Thymus (tissue), 14 donors: ENCODE measurements at places on chromosomes 2 and 18. TPM values are rescaled to one million over a fixed set of nuclear protein-coding genes. Genes with fewer than 3 reads are reported as not detected.

DNA sequence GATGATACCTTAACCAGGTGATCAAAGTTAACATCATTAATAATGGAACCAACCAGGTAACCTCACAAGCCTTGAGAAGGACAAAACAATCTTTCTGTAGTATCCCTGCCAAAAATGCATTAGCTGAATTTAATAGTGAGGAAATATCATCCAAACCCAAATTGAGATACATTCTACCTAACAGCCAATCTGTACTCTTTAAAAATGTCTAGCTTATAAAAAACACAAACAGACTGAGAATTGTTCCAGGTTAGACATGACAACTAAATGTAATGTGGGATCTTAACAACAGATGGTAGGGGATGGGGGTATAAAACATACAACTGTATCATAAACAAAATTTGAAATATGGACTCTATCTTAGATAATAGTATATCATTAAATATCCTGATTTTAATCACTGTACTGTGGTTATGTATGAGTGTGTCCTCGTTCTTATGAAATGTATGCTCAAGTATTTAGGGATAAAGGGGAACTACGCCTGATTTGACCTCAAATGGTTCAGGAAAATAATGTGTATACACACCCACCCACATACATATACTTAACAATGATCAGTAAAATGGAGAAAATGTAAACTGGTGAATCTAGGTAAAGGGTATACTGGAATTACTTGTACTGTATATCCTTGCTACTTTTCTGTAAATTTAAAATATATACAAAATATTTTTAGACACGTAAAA, 1.7 kb downstream of the FANCL start:
- H3K36me3 ChIP-seq = no peaks in the 10 kb centered on the region
- H3K27me3 ChIP-seq = no peaks in the 10 kb centered on the region
- peaks cover 3% of the 10 kb centered on the region for H3K4me1 ChIP-seq
- H3K27ac ChIP-seq = no peak overlapping the region
- no peak overlapping the region for H3K4me3 ChIP-seq
- DNase-seq = no peak

GRCh38 chr2:43040084-43040854, 186.1 kb downstream of the ZFP36L2 start:
- no peaks in the 10 kb centered on the region for H3K36me3 ChIP-seq
- DNase-seq = no peak
- no peak overlapping the region for H3K4me3 ChIP-seq
- no peak overlapping the region for H3K27ac ChIP-seq
- peaks cover 5% of the 10 kb centered on the region for H3K4me1 ChIP-seq
- H3K27me3 ChIP-seq = no peaks in the 10 kb centered on the region

- H3K36me3 ChIP-seq = peaks cover 42% of the 10 kb centered on the region
- H3K4me1 ChIP-seq = no peaks in the 10 kb centered on the region
- H3K4me3 ChIP-seq = no peak overlapping the region
These were observed 58.8 kb downstream of the C2orf74 start for GRCh38 chr2:61220768-61221167.

- no peaks in the 10 kb centered on the region for H3K27me3 ChIP-seq
- no peak overlapping the region for H3K27ac ChIP-seq
- no peaks in the 10 kb centered on the region for H3K36me3 ChIP-seq
These were observed 12.7 kb upstream of the ADCY3 start for GRCh38 chr2:24932715-24933114.

- H3K36me3 ChIP-seq = no peaks in the 10 kb centered on the region
- no peak for DNase-seq
- H3K4me1 ChIP-seq = no peaks in the 10 kb centered on the region
- no peaks in the 10 kb centered on the region for H3K27me3 ChIP-seq
- H3K4me3 ChIP-seq = no peak overlapping the region
These were observed 325.6 kb downstream of the HRH4 start for GRCh38 chr18:24786027-24786426.

DNA sequence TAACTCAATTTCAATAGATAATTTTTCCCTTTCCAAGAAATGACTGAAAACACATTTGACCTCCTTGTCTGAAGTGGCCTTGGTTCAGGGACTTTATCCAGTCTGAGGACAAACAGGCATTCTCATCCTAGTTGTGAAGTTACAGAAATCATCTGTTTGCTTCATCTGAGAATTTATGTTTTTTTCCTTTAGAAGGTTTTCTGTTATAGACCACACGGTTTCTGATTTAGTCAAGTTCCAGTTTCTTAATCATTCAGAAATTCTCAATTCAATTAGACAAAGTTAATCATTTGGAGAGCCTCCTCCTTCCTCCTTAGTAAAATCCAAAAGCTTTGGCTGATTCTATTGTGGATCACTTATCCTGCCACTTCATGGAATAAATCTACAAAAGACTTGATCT, 60.9 kb downstream of the ICOS start:
- no peak overlapping the region for H3K4me3 ChIP-seq
- no peaks in the 10 kb centered on the region for H3K36me3 ChIP-seq
- no peak overlapping the region for H3K27ac ChIP-seq
- H3K27me3 ChIP-seq = no peaks in the 10 kb centered on the region
- peaks cover 10% of the 10 kb centered on the region for H3K4me1 ChIP-seq
- DNase-seq = no peak

Gene CRYGC
- polyA plus RNA-seq = not detected

Gene LRRFIP1
- polyA plus RNA-seq = 62.6 TPM

Gene ASIC4
- polyA plus RNA-seq = 0.23 TPM

DNA sequence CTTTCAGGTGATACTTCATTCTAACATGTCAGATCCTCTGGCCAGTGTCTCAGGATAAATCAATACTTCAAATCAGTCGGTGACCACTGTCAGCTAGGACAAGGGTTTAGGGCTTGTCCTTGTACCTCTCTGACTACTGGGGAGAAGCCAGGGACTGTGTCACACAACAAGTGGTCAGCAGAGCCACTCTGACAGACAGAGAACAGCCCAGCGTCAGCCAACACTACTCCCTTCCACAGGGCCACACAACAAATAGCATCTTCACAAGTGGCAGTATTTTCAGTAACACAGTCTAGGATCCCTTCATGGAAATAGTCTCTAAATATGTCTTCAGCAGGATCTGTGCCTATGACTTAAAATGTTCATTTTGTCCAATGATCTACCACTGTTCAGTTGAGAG, 14.2 kb downstream of the FLACC1 start:
- H3K4me3 ChIP-seq = no peak overlapping the region
- no peak overlapping the region for H3K27ac ChIP-seq
- H3K36me3 ChIP-seq = peaks cover 2% of the 10 kb centered on the region
- no peak for DNase-seq

Gene SIX3
- 0.11 TPM for polyA plus RNA-seq

GRCh38 chr18:31943878-31944816, 1.2 kb upstream of the TRAPPC8 start:
- no peaks in the 10 kb centered on the region for H3K27me3 ChIP-seq
- peaks cover 22% of the 10 kb centered on the region for H3K4me1 ChIP-seq
- DNase-seq = peak; percentile 4
- peak overlapping the region; percentile 88 for H3K27ac ChIP-seq
- no peaks in the 10 kb centered on the region for H3K36me3 ChIP-seq

DNA sequence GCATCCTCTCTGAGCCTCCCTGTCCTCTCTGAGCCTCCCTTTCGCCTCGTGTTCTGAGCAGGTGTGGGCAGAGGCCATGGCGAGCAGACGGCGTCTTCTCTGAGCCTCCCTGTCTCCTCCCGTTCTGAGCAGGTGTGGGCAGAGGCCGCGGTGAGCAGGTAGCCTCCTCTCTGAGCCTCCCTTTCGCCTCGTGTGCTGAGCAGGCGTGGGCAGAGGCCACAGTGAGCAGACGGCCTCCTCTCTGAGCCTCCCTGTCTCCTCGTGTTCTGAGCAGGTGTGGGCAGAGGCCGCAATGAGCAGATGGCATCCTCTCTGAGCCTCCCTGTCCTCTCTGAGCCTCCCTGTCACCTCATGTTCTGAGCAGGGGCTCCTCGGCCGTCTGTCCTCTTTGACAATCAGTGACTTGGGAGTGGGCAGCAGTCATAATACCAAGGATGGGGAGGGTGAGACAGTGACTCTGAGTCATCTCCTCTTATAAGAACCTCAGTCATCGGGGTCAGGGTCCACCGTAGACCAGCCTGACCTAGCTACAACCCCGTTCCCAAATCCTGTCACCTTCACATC, 395.1 kb upstream of the SALL3 start:
- no peak overlapping the region for H3K27ac ChIP-seq
- no peak overlapping the region for H3K4me3 ChIP-seq
- H3K27me3 ChIP-seq = no peaks in the 10 kb centered on the region
- no peak for DNase-seq
- H3K36me3 ChIP-seq = no peaks in the 10 kb centered on the region

Gene C2orf81
- 5.3 TPM for polyA plus RNA-seq

- no peak for DNase-seq
- peak overlapping the region; percentile 48 for H3K4me3 ChIP-seq
- no peak overlapping the region for H3K27ac ChIP-seq
- no peaks in the 10 kb centered on the region for H3K36me3 ChIP-seq
- H3K4me1 ChIP-seq = peaks cover 18% of the 10 kb centered on the region
These were observed 1.3 kb downstream of the SPTBN1 start for GRCh38 chr2:54457323-54458023.

GRCh38 chr2:239292531-239292930, 108.3 kb downstream of the HDAC4 start:
- H3K27me3 ChIP-seq = no peaks in the 10 kb centered on the region
- no peak overlapping the region for H3K27ac ChIP-seq
- DNase-seq = no peak
- peaks cover 14% of the 10 kb centered on the region for H3K36me3 ChIP-seq
- no peak overlapping the region for H3K4me3 ChIP-seq

Gene G6PC2
- 0.05 TPM for polyA plus RNA-seq

Gene ADGRF3
- 0.39 TPM for polyA plus RNA-seq

GRCh38 chr2:72082021-72082601, 65.6 kb downstream of the CYP26B1 start:
- no peak for DNase-seq
- no peaks in the 10 kb centered on the region for H3K36me3 ChIP-seq
- H3K4me3 ChIP-seq = no peak overlapping the region
- H3K27ac ChIP-seq = no peak overlapping the region
- no peaks in the 10 kb centered on the region for H3K4me1 ChIP-seq

GRCh38 chr2:240433973-240434727, 1.3 kb upstream of the GPC1 start:
- H3K27ac ChIP-seq = peak overlapping the region; percentile 43
- H3K4me3 ChIP-seq = peak overlapping the region; percentile 79
- peaks cover 14% of the 10 kb centered on the region for H3K4me1 ChIP-seq
- no peaks in the 10 kb centered on the region for H3K36me3 ChIP-seq
- DNase-seq = no peak

Gene UGT1A5
- 0.14 TPM for polyA plus RNA-seq

Gene CNGA3
- 0.05 TPM for polyA plus RNA-seq

DNA sequence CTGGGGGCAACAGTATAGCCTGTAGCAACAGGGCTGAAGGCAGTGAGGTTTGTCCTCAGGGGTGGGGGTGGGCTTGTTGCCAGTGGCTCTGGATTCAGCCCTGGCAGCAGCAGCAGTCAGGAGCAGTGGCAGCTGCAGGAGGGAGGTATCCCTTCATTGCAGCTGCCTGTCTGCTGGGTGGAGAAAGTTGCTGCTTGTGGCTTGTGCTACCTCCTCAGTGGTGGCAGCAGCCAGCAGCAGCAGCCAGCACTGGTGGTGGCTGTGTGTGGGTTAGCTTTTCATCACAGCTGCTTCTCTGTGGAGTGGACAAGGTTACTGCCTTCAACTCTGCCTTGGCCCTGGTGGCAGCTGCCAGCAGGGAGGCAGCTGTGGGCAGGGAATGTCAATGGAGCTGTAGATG, 94.9 kb downstream of the ARL6IP6 start:
- no peaks in the 10 kb centered on the region for H3K4me1 ChIP-seq
- no peak overlapping the region for H3K27ac ChIP-seq
- H3K4me3 ChIP-seq = no peak overlapping the region
- H3K27me3 ChIP-seq = no peaks in the 10 kb centered on the region
- DNase-seq = no peak

DNA sequence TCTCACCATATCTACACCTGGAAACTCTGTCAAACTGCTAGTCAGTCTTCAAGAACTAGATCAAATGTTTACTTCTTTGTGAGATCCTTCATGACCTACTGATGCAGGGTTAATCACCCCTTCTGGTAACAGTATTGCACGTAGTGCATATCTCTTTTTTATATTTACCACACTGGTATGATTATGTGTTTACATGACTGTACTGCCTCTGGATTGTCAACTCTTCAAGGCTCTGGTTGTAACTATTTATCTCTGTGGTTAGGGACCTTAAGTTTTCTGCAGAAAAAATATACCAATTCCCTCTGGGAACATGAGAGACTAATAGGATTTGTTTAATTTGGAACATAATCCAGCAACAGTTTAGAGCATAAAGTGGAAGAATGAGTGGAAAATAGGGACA, 135.5 kb downstream of the PDE1A start:
- H3K27ac ChIP-seq = no peak overlapping the region
- no peak for DNase-seq
- no peaks in the 10 kb centered on the region for H3K36me3 ChIP-seq
- H3K27me3 ChIP-seq = no peaks in the 10 kb centered on the region
- H3K4me3 ChIP-seq = no peak overlapping the region

Gene AMER3
- polyA plus RNA-seq = 0.02 TPM

GRCh38 chr2:46847185-46847710, 68.4 kb downstream of the MCFD2 start:
- DNase-seq = no peak
- no peak overlapping the region for H3K4me3 ChIP-seq
- peaks cover 36% of the 10 kb centered on the region for H3K4me1 ChIP-seq
- no peaks in the 10 kb centered on the region for H3K36me3 ChIP-seq
- H3K27me3 ChIP-seq = no peaks in the 10 kb centered on the region
- no peak overlapping the region for H3K27ac ChIP-seq

- H3K4me3 ChIP-seq = no peak overlapping the region
- H3K36me3 ChIP-seq = peaks cover 8% of the 10 kb centered on the region
- no peaks in the 10 kb centered on the region for H3K27me3 ChIP-seq
- no peak for DNase-seq
- H3K4me1 ChIP-seq = no peaks in the 10 kb centered on the region
These were observed 49.4 kb downstream of the PLEKHM3 start for GRCh38 chr2:207975921-207976320.

GRCh38 chr2:232772531-232772930, 3.8 kb downstream of the KCNJ13 start:
- H3K27ac ChIP-seq = peak overlapping the region; percentile 1
- H3K4me3 ChIP-seq = no peak overlapping the region
- no peaks in the 10 kb centered on the region for H3K27me3 ChIP-seq
- H3K36me3 ChIP-seq = peaks cover 28% of the 10 kb centered on the region

GRCh38 chr18:9048236-9048635, 54.3 kb upstream of the NDUFV2 start:
- no peak for DNase-seq
- H3K4me1 ChIP-seq = no peaks in the 10 kb centered on the region
- H3K27ac ChIP-seq = no peak overlapping the region
- H3K36me3 ChIP-seq = no peaks in the 10 kb centered on the region

DNA sequence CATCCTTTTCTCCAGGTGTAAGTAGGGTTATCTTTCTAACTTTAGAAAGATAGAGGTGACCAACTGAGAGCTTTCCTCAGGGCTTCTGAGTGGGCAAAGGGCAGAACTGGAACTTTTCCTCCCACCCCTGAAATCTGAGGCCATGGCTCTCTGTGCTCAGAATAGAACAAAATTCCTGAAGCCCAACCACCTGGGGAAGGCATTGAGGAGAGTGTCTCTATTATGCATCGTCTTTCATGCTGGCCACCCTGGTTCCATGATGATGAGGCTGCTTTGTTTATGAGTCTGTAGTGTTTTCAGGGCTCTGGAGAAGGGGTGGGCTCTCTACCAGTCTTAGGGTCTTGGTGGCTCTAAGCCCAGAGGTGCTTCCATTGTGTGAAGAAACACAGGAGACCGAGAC, 30.7 kb upstream of the IL1R1 start:
- no peak overlapping the region for H3K27ac ChIP-seq
- H3K27me3 ChIP-seq = no peaks in the 10 kb centered on the region
- no peaks in the 10 kb centered on the region for H3K36me3 ChIP-seq
- no peak overlapping the region for H3K4me3 ChIP-seq
- H3K4me1 ChIP-seq = no peaks in the 10 kb centered on the region
- no peak for DNase-seq
